A673 (cell line): ENCODE measurements at places on chromosomes 2 and 18.

DNA sequence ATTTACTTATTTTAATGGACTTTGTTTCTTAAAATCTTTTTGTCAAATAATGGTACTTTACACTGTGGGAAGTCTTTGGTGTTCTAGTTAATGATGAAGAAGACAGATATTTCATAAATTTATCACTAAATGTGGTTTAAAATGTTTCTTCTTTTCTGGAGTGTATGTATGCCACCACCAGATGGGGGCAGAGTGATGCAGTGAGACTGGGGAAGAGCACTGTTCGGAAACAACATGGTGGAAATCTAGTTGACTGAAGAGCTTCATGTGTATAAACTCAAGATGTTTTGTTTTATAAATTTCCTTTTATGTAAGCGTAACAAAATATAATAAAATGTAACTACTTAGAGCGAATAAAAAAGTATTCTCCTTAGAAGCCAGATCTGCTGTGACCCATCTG lies 195.1 kb downstream of the KCNE4 start:
- DNase-seq: peak; percentile 73

GRCh38 chr2:31347750-31348149 lies 66.8 kb downstream of the XDH start:
- no peak for DNase-seq

- no peak for DNase-seq
These were observed 272.2 kb downstream of the C1D start for GRCh38 chr2:67790622-67791021.

DNA sequence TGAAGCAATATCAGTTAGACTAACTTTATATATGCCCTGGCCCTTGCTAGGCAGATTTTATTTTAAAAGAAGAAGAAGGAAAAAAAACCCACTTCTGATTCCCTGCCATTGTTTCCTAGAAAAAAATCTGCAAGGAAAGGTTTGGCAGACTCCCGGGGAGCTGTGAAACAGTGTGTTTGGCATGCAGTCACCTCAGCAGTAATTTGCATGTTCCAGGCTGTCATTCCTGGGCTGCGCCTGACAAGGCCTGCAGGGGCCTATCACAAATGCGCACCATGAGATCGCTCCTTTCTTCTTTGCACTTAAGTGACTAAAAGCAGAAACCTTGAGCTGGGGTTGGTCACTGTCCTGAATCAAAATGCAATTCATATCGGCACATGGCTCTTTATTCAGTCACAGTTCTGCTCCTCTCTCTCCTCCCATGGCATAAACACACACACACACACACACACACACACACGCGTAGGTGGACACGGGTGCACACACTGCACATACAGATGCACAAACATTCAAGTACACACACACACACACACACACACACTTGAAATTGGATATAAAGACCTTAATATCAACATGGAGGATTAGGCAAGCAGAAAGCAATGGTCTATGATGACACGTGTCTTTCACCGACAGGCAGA lies 172.8 kb downstream of the MYT1L start:
- no peak for DNase-seq

- DNase-seq: no peak
These were observed 35.7 kb upstream of the LTBP1 start for GRCh38 chr2:32910883-32911598.

GRCh38 chr2:226609366-226609765 lies 190.3 kb downstream of the IRS1 start:
- DNase-seq: peak; percentile 18

GRCh38 chr2:215736653-215737290 lies 276.6 kb downstream of the MREG start:
- DNase-seq: no peak

DNA sequence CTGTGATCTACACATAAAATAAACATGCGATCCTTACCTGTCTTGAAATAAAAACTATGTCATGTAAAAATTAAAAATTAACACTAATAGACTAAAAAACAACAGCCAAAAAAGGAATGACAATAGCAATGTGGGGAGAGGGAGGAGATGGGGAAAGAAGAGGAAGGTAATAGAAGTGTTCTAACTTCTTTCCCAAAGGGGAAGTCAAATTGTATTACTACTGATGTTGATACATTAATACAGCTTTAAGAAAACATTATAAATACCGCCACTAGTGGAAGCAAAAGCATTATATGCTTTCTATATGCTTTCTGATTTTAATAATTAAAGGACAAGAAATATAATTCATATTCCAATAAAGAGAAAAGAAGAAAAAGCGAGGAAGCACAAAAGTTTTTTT lies 22.2 kb downstream of the ZNF516 start:
- no peak for DNase-seq

DNA sequence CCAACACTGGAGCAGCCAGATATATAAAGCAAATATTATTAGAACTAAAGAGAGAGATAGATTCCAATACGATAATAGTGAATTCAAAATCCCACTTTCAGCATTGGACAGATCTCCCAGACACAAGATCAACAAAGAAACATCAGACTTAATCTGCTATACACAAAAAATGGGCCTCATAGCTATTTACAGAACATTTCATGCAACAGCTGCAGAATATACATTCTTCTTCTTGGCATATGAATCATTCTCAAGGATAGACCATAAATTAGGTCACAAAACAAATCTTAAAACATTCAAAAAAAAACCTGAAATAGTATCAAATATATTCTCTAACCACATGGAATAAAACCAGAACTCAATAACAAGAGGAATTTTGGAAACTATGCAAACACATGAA lies 23.8 kb upstream of the BAZ2B start:
- DNase-seq: no peak

DNA sequence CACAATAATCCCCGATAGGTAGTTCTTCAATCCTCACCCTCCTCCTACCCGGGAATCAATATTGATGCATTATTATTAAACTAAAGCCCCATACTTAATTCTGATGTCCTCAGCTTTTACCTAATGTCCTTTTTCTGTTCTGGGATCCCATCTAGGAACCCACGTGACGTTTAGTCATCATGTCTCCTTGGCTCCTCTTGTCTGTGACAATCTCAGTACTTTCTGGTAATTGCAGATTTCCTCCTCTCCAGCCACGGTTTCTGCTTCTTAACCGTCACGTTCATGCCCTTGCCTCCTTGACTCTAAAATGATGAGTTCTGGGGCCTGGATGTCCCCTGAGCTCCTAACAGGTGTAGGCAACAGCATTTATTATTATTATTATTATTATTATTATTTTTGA lies 2.9 kb upstream of the DGKD start:
- DNase-seq: peak; percentile 76

DNA sequence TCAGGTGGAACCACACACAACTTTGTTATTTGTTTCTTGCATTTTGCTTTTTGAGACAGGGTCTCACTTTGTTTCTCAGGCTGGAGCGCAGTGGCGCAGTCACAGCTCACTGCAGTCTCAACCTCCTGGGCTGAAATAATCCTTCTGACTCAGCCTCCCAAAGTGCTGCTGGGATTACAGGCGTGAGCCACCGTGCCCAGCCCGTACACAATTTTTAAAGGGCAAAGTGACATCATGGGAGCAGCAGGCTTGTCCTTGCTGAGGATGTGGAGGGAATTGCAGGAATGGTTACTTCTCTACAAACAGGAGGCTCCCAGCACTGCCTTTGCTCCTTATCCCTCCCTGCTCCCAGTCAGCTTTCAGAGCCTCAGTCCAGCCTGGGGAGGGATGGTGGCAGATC lies 355.9 kb upstream of the KLHL29 start:
- no peak for DNase-seq
